ENCODE measurements at places on chromosomes 1 and 21.
A peak's percentile ranks its signal among the peaks of the same experiment; 100 is the strongest.

DNA sequence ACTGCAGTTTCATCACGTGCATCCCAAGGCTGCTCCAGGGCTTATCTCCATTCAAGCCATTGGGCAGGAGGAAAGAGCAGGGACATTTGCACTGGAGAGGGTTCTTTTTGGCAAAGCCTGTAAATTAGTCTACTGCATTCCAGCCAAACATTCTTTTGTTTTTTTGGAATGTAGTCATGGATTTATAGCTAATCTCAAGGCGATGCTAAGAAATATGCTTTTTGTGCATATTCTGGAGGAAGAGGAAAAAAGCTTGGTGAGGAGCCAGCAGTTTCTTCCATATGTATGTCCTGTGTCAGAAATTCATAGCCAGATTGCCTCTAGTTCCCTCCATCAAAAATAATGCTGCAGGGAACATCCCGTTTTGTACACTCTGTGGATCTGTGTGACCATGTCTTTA, 221.4 kb downstream of the BACH1 start:
- no peak for DNase-seq

GRCh38 chr1:11272544-11272831, 510 bp upstream of the UBIAD1 start:
- DNase-seq, result no peak

- no peak for DNase-seq
Observed at GRCh38 chr21:28654406-28654805, 338.3 kb downstream of the LTN1 start.

DNA sequence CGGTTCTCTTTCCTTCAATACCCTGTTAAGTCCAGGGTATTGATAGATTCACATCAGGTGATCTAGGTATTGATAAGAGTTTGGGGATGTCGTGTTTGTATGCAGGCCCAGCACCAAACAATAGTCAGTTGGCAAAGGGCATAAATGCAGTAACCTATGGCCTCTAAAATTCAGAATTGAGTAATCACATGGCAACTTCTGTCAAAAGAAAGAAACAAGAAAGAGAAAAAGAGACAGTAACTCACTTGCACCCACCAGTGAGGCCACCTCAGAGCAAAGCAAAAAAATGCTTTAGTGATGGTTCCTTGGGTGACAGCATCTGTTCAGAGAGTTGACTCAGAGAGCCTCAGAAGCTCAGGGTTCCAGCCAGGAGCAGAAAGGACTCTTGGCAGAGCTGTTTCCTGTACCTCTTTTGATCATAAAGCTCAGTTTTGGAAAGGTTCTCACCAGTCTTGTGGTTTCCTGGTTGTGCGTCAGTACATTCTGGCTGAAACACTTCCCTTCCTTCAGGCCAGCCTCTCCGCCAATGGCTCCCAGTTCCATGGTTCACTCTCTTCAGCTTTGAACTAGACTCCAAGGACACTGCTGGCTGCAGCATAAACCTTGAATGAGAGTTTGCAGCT, 70.1 kb upstream of the GORAB start:
- DNase-seq, result peak; percentile 98

GRCh38 chr1:187629075-187629474, 800.3 kb downstream of the PLA2G4A start:
- no peak for DNase-seq

- peak; percentile 94 for DNase-seq
Observed at GRCh38 chr1:214446772-214447556, 104.4 kb downstream of the PTPN14 start.
